ENCODE measurements at places on chromosomes 5 and 9.

DNA sequence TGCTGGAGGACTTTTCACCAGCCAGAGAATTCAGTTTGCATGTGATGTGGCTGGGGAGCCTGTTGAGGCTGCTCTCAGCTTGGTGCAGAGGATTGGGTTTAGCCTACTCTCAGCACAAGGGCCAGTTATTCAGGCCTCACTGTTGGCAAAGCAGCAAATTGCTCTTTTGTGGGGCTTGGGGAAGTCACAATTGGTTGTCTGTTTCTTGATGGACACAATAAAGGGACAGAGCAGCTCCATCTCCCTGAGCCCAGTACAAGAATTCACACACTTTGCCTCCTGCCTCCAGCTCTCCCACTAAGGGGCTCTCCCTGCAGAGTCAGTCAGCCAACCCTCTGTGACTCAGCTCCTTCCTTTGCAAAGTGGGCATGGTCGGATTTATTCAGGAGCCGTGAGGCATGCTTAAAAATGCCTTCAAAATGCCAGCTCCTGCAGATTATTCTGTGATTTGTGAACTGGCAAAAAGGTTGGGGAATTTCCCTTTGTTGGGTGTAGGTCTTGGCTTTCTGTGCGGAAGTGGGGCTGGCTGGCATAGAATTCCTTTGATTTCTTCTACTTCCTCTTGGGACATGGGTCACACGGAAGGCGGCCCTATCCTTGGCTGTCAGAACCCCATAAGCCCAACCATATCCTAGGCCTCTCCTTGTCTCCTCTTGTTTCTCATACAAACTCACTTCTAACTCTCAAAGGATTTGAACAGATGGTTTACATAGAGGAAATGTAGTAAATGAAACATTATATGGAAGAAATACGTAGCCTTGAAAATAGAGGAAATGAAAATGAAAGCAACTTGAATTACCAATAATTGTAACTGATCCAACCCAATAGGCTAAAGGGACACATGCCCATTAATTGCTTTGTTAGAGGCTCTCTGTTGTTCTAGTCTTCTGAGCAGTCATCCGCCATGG is 118.7 kb upstream of the CD180 start:
- peak; percentile 49 for DNase-seq

- no peak for DNase-seq
Observed at GRCh38 chr9:95724253-95724991, 151.1 kb upstream of the ERCC6L2 start.

- peak; percentile 80 for DNase-seq
Observed at GRCh38 chr5:56908942-56909293, 478 bp upstream of the SETD9 start.

DNA sequence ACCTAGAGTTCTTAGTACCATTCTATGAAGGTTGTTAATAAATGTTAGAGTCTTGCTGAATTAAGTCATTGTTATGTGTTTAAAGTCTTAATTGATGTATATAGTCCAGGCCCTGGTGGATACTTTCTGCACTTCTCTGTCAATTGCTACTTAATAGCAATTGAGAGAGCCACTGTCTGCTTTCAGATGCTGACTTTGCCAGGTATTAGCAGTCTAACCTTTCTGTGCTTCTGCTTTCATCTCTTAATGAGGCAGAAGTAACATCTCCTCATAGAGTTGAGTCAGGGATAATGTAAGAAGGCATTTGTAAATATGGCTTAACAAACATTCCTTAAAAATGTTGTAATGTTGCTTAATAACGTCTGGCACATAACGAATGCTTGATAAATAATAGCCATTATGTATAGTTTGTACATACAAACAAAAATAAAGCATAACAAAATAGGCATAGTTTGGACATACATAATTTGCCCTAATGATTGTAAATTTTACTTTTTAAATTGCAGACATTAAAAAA is 28.3 kb downstream of the RASGRF2 start:
- no peak for DNase-seq

DNA sequence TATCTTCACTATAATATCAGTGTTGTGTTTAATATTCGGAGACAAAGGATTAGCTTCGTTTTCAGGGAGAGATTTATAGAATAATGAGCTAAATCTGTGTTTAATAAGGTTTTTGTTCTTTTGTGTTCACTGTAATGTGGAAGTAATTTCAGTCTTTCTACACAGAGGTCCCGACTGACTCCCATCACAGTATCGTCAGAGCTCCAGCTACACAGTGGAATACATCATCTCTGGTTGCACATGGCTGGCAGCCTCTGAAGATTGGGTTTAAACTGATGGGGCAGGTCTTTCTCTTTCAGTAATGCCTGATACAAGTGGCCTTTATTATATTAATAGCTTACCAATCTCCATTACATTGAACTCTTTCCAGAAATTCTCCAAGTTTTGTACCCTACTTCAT is 736.7 kb upstream of the RIOK2 start:
- no peak for DNase-seq

DNA sequence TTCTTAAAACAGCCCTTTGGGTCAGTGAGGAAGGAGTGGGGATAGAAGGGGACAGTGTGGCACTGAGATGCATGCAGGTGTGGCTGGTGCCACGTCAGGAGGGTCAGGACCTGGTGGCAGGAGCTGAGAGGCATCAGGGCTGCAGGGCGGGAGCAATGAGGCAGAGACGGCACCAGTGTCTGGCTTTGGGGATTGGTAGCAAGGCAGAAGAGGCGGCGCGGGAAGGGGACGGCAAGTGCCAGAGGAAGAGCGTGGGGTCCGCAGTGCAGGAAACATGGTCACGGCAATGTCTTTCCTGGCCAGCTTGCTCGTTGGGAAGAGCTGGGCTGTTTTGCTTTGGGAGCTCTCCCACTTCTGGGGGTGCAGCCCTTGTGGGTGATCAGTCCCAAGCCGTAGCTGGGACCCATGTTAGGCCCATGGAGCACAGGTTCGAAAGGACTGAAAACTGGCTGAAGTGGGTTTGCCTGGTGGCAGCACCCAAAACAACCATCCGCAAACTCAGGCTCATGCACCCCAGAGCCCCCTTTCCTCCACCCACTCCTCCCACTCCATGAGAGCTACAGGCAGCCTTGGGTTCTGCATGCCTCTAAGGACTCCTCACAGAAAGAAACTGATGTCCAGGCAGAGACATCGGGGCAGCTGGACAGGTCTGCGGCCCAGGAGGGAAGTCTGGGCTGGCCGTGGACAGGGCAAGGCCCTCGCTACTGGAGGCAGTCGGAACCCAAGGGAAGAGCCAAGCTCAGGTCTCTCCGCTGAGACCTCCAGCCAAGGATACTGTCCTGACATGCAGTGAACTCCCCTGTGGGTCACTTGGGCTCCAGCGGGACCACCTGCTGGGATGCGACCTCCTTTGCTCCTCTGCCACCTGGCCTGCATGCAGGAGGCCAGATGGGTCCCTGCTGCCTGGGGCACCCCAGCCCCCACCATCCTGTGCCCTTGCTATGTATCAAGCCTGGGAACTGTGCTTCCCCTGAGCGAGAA is 104.4 kb downstream of the ZNF354C start:
- DNase-seq: no peak

GRCh38 chr9:89920951-89921350 is 316.1 kb downstream of the GADD45G start:
- no peak for DNase-seq
